Skin of body (tissue), 3 donors: ENCODE measurements at places on chromosomes 6 and 20. TPM values are rescaled to one million over a fixed set of nuclear protein-coding genes. Genes with fewer than 3 reads are reported as not detected.

GPR6 gene
- total RNA-seq: not detected

DNA sequence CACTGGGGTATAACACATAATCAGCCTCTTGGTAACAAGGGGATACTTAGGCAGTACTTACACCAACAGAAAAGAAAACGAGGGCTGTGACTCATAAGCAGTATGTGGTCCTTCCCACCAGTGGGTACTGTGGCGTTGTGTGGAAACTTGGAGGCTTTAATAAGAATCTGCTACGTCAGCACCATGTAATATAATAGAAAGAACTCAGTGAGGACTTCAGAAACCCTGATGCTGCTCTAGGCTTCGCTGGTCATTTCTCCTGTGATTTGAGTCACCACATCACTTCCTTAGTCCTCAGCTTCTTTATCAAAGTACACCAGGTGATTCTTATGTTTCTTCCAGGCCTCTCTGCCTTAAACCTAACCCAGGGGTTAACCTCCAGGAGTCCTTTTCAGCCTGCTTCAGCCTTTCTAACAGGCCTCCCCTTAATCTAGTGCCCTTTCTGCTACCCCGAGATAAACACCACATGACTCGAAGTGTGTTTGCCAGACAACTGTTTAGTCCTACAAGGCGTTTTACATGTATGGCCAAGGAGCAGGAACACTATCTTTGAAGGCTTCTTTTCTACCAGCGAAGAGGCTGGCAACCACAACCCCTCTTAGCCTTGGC, 68.5 kb downstream of the FYN start:
- no peak for DNase-seq

DNA sequence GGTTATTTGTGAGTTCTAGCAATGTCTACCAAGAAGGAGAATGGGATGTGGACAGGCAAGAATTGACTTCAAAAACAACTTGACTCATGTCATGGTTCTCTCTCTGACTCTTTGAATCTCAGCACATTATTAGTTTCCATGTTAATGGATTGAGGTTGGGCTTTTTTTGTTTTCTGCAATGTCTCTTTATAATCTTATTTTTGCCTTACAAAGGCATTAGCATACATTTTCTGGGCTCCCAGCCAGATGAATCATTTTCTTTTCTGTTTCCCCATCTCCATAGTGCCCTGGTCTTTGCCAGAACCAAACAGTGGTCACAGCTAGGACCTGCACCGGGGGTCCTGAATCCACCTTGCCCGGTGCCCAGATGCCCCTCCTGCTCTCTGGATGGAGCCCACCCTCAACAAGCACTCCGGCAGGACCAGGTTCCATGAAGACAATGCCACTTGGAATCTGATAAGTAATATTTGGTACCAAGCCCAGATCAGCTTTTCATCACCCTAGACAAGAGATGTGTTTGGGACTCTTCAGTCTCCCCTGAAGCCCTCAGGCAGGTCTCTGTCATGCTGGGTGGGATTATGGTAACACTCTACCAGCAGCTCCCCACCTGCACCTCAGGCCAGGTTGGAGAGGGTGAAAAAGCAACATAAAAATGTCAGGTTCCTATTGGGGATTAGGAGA, 266.7 kb upstream of the SULF2 start:
- peak; percentile 72 for DNase-seq

DNA sequence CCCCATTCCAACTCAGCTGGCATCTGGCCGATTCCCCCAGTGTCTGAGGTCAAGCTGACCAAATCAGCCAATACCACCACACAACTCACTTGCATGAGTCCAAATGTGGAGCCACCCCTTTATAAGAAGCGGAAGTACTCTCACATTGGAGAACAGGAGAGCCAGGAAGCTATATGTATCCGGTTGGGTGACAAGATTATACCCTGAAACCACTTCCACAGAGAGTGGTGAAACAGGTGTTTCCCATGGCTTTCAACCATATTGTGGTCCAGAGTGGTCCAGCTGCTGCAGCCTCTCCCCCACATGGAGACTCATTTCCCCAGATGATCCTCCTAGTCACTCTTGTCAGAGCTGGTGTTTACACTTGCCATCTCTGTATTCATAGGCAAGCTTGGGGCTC, 24.0 kb upstream of the SERINC1 start:
- no peak for DNase-seq

SAMD3 gene
- 2.6 TPM for total RNA-seq

- DNase-seq: no peak
These were observed 126.0 kb upstream of the RREB1 start for GRCh38 chr6:6981681-6982322.
